ENCODE measurements at places on chromosomes 7 and 10.

DNA sequence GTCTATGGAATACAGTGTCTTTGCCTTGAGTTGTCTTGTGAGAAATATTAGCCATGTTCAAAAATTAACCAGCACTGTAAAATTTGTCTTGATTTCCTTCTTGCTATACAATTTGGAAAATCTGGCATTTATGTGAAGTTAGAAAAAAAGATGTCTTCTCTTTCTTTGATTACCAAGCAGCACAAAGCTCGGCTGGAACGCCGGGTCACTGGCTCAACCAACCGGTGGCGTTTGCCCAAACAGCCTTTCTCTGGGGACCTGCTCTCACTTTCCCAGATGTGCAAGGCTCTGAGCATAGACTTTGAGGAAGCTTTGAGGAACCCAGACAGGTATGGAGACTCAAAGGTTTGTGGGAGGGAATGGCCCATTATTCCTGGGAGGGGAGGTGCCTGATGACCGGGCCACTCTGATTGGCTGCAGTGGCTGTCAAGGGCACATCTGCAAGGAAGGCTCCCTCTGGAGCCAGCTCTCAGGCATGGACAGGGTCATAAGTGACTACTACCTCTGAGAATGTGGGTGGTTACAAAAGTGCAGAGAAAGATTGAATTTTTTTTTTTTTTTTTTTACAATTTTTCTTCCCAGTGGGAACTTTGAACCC is 5.6 kb downstream of the BTBD16 start:
- DNase-seq, result no peak

GRCh38 chr7:43933902-43934560 is 7.8 kb downstream of the UBE2D4 start:
- DNase-seq, result no peak

DNA sequence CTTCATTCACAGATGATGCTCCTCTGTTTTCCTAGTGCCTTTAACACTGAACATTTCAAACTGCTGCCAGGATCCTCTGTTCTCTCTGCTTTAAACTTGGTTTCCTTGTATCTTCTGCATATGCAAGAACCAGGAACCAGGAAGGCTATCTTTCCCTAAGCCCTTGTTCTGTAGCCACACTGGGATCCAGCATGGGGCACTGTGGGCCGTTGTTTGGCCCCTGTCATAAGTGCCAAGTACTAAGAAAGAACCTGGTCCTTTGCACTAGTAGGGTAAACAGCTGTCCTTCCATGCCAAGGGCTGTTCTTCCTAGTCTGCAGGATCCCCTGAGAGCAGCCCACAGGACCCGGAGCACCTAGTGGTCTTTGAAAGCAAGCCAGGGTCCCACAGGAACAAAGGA is 49.0 kb upstream of the TRIM8 start:
- DNase-seq, result no peak

DNA sequence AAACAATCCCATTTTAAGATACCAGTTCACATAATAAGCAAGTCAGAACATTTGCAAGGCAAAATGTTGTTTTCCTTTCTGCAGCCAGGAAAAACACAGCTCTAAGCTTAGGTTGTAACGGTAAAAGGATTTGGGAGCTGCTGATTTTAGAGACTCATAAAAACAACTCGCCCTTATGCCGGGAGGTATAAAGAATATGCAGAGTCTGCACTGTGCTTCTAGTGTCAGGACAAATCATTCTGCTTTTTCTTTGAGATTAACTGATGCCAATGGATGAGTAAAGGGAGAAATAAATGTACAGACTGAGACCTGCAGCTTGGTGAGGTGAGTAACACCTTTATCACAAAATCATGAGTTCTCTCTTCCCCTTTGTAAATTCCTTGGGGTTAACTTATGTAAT is 2.0 kb upstream of the SFR1 start:
- DNase-seq, result no peak

DNA sequence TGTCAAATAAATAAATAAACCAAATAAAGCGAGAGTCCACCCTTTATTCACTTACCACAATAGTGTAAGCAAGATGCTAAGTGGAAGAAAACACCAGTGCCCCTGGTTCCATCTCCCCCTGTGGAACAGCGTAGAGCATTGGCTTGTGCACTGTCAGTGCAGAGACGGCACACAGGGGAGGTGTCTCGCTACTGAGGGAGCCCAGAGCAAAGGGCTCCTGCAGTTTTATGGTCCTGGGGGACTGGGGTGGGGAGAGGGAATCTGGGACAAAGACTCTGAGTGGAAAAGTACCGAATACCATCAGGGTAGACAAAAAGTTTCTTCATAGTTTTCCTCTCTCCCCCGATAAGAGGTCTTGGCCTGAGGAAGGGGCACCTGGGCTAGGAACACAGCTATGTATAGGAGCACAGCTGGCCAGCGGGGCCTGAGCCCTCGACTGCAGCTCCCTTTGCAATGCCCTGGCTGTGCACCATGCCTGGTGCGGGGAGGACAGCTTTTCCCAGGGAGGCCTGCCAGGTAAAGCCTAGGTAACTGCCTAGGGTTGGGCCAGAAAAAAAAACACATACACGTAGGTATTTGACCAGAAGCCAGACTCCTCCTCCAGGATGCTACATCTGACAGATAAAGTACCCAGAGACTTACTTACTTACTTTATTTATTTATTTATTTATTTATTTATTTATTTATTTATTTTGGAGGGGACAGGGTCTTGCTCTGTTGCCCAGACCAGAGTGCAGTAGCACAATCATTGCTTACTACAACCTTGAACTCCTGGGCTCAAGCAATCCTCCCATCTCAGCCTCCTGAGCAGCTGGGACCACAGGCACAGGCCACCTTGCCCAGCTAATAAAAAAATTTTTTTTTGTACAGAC is 88.8 kb upstream of the KIF5B start:
- DNase-seq, result no peak

- DNase-seq, result no peak
Observed at GRCh38 chr10:101155896-101156295, 24.8 kb downstream of the TLX1 start.

GRCh38 chr10:7933757-7934156 is 115.5 kb downstream of the TAF3 start:
- DNase-seq, result no peak

DNA sequence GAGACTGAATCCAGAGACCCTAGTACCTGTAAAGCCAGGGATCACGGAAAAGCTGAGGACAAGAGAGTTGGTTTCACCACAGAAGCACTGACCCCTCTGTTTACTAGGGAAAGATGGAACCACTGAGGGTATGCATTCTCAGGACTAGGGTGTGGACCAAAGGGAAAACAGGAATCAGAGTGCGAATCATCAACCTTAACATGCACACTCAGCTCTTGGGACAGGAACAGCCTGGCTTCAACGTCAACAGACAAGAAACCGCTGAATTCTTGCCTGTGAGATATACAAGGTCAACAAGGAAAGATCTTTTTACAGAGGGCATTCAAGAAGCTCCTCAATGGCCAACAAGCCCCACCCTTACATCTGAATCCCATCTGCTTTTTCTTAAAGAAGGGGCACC is 14.9 kb downstream of the TNRC18 start:
- DNase-seq, result no peak

DNA sequence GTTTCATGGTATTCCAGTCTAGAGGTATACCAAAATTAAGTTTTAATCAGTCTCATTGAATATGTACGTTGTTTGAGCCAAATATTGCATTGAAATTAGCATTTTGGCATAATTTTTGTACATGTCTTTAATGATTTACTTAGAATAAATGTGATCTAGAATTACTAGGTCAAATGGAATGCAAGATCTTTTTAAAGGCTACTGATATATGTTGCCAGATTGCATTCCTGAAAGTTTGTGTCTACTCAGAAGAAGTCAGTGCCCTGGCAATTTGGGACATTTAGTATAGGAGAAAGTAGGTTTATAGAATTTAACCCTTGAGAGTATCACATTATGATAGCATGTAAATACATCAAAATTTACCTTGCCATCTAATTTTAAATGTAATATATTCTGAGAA is 32.4 kb downstream of the KMT2E start:
- no peak for DNase-seq

GRCh38 chr10:91925022-91925320 is 1.4 kb downstream of the BTAF1 start:
- DNase-seq, result no peak

GRCh38 chr7:110568388-110568787 is 522.5 kb upstream of the LRRN3 start:
- no peak for DNase-seq

- no peak for DNase-seq
Observed at GRCh38 chr7:40267583-40267982, 132.8 kb downstream of the SUGCT start.

DNA sequence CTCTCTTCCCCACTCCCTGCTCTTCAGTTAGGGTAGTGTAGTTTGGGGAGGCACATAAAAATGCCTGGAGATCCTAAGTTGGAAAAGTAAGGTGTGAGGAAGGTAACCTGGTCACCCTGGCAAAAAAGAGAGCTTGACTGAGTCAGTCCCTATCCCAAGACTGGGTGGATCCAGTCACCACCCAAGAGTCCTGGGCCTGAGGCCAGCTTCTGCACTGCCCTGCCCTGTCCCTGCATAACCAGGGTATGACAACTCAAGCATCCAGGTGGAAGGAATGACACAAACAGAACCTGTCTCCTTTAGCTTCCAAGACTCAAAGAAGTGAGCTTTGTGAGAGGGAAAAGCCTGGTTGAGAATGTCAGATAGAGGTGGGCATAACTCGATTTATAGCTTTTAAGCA is 26.9 kb upstream of the SORBS1 start:
- DNase-seq, result no peak

DNA sequence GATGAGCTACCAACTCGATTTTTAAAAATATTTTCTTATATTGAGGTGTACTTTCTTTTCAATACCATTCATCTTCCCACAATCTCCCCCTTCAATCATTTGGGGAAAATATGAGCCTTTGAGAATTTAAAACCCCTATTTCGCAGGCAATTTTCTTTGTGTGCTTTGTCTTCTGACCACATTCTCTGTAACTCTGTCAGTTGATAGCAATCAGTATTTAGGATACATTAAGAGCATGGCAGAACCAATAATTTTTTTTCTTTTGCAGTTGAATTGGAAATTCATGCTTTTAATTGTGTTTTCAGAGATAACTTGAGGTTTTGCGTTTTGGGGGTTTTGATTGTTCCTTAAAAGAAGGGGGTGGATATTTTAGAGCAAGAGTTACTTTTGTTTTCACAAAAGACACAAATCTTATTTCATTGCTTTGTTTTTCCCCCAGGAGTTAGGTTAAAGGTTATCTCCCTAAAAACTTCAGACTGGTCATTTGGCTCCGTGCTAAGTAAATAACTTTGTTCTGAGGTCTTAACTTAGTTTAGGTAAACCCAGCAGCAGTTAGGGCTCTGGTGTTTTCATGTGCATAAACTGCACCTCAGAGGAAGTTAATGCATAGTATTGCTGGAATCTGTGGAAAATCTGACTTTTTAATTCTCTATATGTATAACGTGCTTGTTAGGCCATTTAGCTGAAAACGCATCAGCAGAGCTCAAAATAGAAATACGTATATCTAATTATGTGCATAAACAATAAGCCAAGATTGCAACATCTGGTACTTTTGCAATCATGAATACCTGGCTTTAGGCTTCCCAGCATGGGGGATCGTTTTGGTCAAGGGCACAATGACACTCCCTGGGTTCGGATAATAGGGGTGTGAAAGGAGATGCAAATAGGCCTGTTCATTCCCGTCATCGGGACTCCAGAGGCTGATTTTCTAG is 676.4 kb upstream of the ANKRD30A start:
- DNase-seq, result no peak

- no peak for DNase-seq
Observed at GRCh38 chr10:77256346-77256745, 381.3 kb downstream of the KCNMA1 start.

DNA sequence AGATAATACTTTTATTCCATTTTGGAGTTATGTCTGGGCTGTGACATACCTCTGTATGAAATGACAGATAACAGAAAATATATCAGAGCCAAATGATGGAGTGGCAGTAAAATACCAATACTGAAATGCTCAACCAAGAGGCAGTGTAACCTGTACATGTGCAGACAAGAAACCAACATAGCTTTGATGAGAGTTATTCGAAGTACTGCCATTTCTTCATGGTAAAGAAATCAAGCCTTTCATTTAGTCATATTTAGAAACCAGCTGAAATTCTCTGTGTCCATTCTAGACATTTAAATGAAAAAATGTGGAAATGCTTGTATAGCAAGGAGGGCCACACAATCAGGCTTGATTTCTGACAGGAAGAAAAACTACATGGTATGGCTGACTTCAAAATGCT is 127.1 kb upstream of the PTPRZ1 start:
- no peak for DNase-seq

GRCh38 chr7:56115852-56116538 is at the start of gene NUPR2:
TSS of gene NUPR2 (minus strand) at chr7:56116417. CDS start at chr7:56116314, 103 bp downstream.
- DNase-seq, result no peak

DNA sequence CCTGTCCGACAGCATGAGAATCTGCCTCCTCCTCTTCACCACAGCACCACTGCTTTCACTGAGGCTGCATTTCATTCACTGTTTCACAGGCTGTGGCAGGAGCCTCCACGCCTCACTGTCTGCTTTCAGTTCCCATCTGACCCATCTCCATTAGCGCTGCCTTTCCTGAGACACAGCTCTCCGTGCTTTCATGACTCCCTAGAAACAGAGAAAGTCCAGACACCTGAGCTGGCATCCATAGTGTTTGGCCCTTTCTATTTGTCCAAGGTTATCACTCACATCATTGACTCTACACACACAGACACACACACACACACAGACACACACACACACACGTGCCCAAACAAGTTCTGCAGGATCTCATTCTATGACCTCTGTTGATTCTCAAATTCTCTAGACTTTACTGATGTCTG is 5.2 kb downstream of the LGI1 start:
- peak; percentile 14 for DNase-seq

DNA sequence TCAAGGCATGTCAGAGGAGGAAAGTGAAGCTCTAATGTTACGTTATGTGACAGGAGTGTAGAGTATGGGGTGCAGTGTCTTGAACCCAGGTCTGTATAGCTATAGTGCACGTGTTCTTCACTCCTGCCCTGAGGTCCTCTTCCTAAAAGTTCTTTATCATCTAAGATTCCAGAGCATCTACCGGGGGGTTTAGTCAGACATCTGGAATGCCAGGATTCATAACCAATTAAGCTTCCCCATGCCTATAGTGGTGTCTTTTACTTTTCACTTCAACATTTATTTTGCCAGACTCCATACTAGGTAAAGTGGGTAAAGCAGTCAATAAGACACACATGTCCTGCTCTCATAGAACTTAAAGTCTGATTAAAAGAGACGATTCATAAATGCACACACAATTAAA is 22.4 kb downstream of the PPP1R3C start:
- no peak for DNase-seq

GRCh38 chr10:127977357-127978009 is 70.6 kb downstream of the PTPRE start:
- DNase-seq, result peak; percentile 16

DNA sequence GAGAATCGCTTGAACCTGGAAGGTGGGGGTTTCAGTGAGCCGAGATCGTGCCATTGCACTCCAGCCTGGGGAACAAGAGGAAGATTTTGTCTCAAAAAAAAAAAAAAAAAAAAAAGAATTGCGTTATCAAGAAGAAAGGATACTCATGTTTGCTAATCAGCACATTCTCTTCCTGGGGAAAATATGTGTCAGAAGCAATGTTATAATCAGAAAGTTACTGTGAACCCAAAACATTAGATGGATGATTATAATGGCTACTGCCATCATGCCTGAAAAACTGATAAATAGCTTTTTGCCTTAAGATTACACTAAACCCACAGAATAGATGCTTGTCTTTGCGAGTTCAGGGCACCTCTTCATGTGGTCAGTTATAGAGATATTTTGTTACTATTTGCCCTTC is 24.3 kb upstream of the GNAI1 start:
- DNase-seq, result no peak

Measured in MV-4-11 (cell line).